ENCODE measurements at places on chromosomes 16 and 17.

DNA sequence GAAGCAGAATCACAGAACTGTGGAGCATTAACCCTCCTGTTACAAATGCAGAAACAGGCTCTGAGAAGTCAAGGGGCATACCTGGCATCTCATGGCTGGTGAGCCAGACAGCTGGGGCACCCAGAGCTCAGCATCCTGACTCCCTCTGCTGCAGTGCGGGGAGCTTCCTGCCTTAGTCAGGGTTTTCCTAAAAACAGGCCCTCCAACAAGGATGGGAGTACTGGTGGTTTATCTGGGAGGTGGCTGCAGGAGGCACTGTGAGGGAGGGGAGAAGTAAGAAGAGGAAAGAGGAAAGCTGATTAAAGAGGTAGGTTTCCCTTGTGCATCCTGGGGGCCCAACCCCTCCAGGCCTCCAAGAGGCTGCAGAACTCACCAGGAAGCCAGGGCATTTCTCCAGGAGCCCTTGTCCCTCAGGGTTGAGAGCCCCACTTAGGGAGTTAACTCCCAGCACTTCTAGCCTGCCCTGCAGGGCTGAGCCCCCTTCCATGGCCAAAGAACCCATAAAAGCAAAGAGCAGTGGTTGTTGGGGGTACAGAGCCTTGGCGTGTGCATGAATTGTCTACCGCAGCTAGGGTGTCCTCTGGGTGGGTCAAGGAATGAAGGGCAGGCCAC, 261.5 kb upstream of the RPL38 start:
- DNase-seq, result no peak

DNA sequence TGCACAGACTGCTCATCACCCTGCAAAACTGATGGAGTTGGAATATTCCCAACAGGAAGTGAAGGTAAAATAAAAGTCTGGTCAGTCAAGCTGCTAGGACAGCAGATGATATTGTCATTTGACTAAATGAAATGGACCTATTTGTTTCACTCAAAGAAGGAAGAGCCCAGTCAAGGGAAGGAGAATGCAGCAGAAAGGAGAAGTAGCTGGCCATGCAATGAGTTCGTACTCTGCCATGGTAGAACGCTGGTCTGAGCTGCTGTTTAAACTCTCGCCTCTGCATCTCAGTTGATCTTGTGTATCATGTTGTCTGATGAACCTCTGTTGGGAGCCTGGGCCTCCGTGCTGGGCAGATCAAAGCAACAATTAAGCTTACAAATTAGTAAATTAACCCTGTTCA, 15.6 kb upstream of the YPEL2 start:
- DNase-seq, result no peak

- peak; percentile 43 for DNase-seq
Observed at GRCh38 chr17:41678411-41678906, 10.2 kb upstream of the EIF1 start.

- no peak for DNase-seq
Observed at GRCh38 chr17:6172642-6173330, 102.6 kb downstream of the WSCD1 start.

DNA sequence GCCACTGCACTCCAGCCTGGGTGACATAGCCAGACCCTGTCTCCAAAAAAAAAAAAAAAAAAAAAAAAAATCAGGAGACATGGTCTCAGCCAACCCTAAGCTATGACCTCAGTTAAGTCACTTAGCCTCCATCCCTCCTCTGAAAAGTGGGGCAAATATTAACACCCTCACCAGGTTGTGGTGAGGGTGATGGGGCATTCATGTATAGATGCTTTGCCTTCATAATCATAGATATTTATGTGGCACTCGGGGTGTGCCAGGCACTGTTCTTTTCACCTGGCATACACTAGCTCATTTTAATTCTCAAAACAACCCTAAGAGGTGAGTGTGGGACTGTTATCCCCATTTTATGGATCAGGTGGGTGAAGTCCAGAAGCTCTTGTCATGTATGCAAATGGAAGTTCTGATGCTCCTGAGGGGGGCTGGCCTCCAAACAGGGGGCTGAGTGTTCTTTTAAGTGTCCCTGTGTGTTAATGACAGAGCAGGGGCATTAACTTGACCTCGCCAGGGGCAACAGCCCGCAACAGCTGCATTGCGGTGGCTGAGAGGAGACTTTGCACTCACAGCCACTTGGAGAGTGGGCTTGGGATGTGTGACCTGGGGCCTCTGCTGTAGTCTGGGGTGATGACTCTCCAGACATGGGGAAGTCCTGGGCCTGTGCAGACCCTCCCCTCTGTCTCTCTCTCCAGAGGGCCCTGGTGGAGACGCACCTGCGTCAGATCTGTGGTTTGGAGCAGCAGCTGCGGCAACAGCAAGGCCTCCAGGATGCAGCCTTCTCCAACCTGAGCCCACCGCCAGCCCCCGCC, 4.1 kb downstream of the TBKBP1 start:
- no peak for DNase-seq

GRCh38 chr16:8831871-8832716, 34.5 kb downstream of the PMM2 start:
- no peak for DNase-seq

DNA sequence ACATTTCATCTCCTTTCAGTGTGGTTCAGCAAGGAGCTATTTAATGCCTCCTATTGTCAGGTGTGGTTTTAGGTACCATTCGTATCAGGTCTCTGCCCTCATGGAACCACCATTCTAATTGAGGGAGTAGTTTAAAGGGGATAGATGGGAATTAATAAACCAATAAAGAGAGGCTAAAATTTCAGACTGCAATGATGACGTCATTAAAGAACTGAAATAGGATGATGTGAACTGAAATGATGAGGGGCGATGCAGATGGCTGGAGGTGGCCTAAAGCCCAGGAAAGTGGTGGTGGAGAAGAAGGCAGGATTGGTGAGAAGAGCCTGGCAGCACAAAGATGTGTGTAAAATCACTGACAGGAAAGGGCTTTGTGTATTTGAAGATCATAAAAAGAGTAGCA, 148.9 kb upstream of the RBFOX1 start:
- DNase-seq, result no peak

DNA sequence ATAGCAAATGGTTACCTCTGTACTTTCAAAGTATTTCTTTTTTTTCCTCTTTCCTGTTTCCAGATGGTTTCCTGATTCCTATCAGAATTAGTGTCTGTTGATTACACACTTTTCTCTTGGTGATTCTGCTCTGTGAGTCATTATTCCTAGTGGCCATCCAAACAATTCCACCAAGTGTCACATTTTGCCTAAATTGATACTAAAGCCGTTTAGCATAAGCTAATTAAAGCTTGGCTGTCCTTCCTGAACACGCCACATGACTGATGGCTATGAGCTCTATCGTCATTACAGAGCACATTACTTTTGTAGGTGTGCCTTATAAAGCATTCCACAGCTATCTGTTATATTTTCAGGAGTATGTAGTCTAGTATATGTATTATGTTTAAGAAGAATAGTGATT, 671.2 kb downstream of the CDH8 start:
- DNase-seq, result no peak

GRCh38 chr17:74872313-74873036, at the start of gene FDXR:
FDXR (minus strand) TSS chr17:74872994; CDS start chr17:74872944, 50 bp downstream.
- no peak for DNase-seq

DNA sequence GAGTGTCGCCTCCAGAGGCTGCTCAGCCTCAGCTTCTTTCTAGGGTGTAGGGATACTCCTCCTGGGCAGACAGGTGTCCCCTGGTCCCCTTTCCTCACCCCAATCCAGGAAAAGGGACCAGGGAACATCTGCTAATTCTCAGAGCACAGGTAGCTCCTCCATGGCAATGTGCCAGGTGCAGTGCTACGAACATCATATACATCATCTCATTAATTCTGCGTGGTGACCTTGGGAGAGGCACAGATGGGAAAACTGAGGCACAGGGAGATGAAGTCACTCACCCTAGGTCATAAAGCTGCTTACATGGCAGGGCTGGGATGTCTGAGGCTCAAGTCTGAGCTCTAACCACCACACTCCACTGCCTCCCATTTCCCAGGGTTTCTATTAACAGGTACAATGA, 11.7 kb downstream of the HDAC5 start:
- no peak for DNase-seq

- DNase-seq, result peak; percentile 84
Observed at GRCh38 chr17:78040440-78041385, 82.2 kb downstream of the TNRC6C start.

- peak; percentile 66 for DNase-seq
Observed at GRCh38 chr17:39752241-39752881, 14.6 kb downstream of the GRB7 start.
